ENCODE measurements at places on chromosomes 13 and 19.

DNA sequence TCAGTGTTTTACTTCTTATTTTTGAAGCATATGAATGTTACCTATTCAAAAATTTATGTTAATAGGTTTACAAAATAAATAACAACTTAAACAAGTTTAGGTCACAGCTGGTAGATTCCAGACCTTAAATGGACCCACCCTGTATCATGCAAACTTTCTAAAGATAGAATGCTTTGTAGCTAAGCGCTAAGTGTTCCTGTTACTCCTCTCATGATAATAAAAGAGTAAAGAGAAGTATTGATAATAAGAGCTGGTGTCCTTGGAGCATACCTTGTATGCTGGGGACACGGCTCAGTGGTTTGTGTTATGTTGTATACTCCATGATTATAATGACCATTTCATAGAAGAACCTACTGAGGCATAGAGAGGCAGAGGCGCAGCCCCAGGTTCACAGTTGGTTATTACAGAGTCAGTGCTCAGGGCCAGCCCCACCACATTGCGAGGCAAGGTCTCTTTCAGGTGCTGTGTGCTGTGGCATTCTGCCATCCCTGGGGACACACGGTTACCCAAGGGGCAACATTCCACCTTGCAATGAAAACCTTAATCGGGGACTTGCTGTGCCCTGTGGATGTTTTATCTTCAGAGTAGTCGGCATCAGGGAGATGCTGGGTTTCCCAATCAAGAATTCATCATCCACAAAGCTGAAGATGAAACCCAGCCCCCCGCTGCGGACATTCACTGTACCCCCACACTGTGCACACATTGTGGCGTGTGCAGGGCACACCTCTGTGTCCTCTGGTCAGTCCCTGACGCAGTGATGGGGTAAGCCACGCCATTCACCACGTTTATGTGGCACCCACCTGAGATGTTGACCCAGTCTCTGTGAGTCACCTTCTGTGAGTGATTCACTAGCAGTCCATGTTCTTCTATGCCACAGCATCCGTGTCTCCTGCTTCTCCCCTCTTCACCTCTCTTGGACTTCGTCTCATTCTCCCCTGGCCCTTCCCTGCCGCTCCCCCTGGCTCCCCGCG is 186.7 kb downstream of the COL4A1 start:
- no peak for DNase-seq

DNA sequence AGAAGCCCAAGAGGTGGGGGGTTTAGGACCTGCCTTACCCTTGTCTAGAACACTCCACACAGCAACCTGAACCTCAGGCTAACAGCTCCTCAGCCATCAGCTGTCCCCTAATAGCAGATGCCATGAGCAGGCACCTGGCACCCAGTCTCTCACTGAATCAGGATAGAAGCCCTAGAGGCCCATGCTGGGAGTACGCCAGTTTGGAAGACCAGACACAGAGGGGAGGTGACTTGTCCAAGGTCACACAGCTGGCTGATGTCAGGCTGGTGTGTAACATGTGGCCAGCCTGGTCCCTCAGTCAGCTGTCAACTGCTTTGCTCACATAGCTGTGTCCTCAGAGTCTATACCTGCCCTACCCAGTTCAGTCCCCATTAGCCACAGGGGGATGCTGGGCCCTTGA is 12.8 kb upstream of the SAMD1 start:
- no peak for DNase-seq

DNA sequence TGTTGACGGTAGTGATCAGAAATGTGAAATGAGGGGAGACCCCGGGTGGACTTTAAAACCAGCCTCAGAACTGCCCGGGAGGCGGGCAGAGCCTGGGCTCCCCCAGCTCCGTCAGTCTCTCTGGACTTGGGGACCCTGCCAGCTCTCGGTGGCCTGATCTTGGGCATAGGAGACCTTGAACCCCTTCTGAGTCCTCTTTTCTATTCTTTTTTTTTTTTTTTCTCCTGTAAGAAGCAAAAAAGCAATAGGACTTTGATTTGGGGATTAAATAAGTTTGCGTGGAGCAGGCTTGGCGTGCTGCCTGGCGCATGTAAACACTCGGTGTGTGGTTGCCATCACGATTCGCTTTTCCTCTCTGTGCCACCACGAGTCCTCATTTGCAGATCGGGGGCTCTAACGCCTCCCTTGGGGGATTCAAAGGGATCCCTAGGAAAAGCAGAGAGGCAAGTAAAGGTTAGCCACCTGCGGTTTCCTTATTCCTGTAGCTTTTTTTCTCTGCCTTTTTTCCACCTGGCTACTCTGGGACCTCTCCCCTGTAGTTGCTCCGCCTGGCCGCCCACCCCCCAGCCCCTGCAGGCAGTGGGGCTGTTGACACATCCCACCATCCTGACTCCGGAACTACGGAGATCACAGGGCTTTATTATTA is 1.3 kb downstream of the SAFB start:
- DNase-seq = no peak

DNA sequence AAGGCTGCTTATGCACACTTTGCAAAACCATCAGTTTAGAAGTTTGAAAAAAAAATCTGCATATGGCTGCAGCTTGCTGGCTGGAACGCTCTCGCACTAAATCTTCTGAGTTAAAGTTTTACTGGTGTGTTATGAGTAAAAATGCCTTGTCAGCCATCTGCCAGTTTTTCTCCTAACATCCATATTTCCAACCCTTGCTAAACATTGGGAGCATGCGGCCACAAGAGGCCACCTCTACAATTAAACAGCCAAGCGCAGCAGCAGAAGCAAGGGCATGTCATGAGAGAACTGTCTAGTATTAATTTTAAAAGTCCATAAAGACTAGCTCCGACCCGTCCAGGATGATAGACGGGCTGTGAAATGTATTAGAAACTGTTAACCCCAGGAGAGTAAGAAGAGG is 248.3 kb downstream of the TSHZ3 start:
- no peak for DNase-seq

DNA sequence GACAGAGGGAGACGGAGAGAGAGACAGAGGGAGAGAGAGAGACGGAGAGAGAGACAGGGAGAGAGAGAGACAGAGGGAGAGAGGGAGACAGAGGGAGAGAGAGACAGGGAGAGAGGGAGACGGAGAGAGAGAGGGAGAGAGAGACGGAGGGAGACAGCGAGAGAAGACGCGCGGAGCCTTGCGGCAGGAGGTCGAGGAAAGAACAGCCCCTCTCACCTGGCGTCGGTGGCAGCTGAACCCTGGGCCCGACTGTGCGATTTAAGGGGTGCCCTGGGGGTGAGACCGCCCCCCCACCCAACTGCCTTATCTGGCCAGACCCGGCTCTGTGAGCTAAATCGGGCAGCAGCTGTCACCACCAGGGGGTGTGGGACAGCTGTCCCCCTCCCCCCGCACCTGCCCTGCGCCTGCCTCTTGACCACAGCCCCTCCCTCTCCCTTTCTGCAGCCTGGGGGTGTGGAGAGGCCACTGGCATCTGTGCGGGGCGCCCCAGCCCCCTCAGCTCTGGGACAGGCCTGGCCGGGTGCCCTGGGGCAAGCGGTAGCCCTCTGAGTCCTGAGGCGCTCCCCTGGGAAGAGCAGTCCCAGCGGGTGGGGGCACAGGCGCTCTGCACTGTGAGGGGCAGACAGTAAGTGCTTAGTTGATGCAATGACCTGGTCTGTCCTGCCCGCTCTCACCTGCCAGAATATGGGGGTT is 10.8 kb downstream of the JOSD2 start:
- DNase-seq = no peak

DNA sequence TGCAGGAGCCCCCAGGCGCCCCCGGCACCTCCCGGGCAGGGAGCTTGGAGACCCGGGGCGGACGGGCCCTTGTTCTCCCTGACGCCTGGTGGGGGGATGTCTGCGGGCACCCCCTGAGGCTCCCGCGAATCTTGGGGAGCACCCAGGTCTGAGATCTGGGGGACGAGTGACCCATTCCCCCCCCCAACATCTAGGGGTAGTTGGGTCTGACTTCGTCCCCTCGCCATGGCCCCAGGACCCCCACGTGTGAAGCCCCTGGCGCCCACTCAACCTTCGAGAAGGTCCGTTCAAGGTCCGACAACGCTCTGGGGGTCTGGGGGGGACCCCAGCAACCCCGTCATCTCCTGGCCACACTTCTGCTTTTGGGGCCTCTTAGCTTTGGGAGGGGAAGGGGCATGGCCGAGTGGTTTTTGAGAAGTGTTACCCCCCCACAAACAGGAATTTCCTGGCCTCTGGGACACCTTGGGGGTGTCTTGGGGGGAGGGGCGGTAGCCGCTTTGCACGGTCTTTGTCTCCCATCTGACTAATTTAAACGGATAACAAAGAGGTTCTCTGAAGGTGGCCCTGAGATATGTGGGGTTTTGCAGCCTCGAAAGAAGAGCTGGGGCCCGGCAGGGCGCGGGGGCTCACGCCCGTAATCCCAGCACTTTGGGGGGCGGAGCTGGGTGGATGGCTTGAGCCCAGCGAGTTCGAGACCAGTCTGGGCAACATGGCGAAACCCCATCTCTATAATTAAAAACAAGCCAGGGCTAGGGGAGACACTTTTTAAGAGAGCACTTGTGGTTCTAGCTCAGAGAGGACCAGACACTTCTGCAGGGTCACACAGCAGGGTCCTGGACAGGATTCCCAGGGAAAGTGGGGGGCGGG is 608 bp downstream of the CNN2 start:
- DNase-seq = no peak

- DNase-seq = no peak
These were observed 2.2 kb downstream of the ANKRD10 start for GRCh38 chr13:110912651-110913051.

- DNase-seq = no peak
These were observed 4.9 kb upstream of the LHFPL6 start for GRCh38 chr13:39607876-39608275.

DNA sequence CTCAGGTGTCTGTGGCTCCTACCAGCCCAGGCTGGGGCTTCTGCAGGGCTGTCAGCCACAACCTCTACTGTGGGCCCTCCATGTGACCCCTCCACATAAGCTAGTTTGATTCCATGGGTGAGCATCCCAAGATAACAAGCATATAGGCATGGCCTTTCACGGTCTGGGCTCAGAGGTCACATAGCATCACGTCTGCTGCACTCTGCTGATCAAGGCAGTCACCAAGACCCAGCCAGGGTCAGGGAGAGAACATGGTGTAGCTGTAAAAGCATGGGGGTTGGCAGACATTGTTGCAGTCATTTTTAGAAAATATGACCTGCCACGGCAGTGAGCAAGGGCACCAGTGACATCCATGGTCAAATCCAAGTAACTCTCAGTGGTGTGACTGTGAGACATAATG is 698.8 kb downstream of the UQCRFS1 start:
- no peak for DNase-seq

GRCh38 chr13:111665691-111666095 is 345.3 kb downstream of the TEX29 start:
- DNase-seq = no peak

DNA sequence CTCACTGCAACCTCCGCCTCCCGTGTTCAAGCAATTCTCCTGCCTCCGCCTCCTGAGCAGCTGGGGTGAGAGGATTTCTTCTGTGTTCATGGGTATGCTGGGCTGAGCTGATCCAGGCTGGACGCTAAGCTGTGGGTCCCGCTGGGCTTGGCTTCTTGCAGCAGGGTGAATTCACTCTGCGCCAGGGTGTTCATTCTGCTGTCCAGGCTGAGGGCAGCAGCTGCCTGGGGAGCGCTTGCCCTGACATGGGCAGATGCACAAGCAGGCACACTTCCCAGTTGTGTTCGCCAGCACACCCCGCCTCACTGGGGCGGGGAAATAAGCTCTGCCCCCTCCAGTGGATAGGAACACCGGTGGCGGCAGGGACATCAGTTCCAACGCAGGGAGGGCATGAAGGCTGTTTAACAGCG is 7.3 kb upstream of the INAFM1 start:
- no peak for DNase-seq

GRCh38 chr13:99303863-99304521 is 3.2 kb downstream of the GPR183 start:
- DNase-seq = no peak

GRCh38 chr19:8484331-8484894 is 18.0 kb downstream of the PRAM1 start:
- DNase-seq = no peak

DNA sequence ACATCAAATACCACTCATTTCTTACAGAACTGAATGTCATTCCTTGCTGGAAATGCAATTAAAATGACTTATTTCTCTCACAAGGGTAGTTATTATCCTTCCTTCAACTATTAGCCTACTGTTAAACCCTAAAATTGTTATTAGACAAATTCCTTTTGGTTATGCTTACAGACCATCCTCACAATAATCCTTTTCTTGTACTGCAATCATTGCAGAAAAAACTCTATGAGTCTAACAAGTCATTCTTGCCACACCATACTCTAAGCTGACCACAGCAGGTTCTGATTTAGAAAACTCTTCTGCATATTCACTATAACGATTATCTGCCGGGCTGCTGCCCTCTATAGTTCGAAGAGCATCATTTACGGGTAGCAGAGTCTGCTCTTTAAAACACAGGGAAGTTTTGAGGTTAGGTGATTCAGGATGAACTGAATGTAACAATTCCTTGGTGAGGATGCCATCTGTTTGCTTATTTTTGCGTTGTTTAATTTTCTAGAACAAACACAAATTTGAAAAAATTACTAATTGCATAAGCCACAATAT is 38.2 kb downstream of the MTMR6 start:
- peak; percentile 51 for DNase-seq

GRCh38 chr13:112071723-112072533 is 5.0 kb downstream of the SOX1 start:
- no peak for DNase-seq

DNA sequence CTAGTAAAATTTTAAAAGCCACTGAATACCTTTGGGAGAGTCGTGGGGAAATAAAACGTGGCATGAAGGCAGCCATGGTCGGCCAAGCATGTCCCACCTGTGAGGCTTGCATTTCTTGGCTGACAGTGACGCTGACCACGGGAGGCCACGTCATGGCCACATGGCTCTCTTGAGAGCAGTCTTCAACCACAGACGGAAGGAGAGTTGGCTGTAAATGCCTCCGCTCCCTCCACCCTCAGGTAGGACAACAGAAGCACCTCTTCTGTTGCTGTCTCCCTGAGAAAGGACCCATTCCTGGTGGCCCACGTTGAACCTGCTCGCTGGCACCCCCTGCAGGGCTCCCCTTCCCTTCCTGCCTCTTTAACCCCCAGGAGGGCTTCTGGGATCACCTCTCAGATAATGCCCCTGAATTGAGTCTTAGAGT is 10.6 kb upstream of the LRRC25 start:
- no peak for DNase-seq

All from SK-N-MC (cell line).